ENCODE measurements at places on chromosomes 11 and 22. TPM values are rescaled to one million over a fixed set of nuclear protein-coding genes. Genes with fewer than 3 reads are reported as not detected.

SAA1 gene
- total RNA-seq: 5.8 TPM

DNA sequence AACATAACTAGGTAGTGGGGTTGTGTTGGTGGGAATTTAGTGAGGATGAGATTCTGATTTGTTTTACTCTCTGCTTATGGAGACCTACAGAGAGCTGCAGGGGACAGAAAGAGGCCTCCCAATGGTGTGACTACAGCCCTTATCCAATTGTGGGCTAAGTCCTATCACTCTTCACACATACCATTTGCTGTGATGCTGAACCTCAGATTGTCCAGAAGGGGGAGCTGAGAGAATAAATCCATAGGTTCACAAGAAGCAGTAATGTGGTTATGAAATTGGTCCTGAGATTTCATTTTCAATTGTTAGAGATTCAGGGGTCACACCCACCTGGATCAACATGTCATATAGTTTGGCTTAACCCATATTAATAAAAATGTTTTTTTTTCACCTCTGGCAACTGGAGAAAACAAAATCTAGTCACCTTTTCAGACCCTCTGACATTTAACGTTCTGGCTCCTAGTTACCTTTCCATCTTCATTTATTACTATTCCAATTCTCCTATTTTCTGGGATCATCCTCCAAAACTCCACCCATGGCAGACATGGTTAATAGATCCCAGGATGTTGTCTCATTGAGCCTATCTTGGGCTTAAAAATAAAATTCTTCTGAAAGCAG, 53.3 kb upstream of the PTPN5 start:
- no peak for DNase-seq

GRCh38 chr22:49046000-49046545, 781.6 kb downstream of the BRD1 start:
- DNase-seq: no peak

NUMA1 gene
- total RNA-seq: 157 TPM

- DNase-seq: no peak
Measured at GRCh38 chr11:57473285-57473841, 13.0 kb downstream of the RTN4RL2 start.

APOL4 gene
- total RNA-seq: not detected

DNA sequence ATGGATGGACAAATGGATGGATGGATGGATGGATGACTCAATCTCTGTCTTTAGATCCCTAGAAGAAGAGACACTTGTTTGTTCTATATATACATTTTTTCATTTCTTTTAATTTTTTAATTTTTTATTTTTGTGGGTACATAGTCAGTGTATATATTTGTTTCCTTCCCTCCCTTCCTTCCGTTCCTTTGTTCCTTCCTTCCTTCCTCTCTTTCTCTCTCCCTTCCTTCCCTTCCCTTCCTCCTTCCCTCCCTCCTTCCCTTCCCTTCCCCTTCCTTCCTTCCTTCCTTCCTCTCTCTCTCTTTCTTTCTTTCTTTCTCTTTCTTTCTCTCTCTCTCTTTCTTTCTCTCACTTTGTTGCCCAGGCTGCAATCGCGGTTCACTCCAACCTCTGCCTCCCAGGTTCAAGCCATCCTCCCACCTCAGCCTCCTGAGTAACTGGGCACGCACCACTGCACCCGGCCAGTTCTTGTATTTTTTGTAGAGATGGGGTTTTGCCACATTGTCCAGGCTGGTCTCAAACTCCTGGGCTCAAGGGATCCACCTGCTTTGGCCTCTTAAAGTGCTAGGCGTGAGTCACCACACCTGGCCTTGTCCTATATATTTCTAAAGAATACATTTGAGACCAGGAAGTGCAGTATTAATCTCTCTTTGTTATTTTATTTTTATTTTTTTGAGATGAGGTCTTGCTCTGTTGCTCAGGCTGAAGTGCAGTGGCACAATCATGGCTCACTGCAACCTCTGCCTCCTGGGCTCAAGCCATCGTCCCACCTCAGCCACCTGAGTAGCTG, 42.5 kb upstream of the AQP11 start:
- no peak for DNase-seq

CHEK2 gene
- 10.3 TPM for total RNA-seq

GRCh38 chr11:121515335-121515671, 62.5 kb upstream of the SORL1-AS1 start:
- DNase-seq: no peak

DNA sequence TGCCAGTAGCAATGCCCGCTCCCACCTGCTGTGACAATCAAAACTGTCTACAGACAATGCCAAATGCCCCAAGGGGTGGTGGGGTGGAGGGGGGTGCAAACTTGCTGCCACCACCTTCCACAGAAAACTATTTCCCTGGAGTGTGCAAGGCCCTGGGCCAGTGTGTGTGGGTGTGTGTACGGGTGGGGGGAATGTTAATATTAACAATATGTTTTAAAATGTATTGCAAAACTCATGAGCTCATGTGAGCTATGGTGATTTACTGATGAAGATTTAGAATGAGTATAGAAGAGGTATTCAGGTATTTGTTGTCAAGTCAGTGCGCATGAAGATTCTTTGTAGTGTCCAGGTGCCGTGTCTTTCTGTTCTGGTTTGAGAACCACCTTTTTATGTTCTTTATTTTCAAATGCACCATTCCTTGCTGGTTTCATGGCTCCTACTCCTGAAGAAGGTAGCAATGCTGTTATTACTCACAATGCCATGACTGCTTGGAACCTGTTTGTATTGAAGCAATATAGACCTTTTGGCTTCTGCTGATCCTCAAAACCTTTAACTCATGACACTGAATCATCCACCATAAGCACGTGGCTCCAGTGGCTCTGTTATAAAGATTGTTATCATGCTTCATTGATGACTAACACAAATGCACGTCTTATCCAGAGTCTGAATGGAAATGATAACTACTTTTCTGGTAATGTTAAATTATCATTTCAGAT, 29.9 kb upstream of the AQP11 start:
- DNase-seq: peak; percentile 56

ACAT1 gene
- 70.7 TPM for total RNA-seq
